ENCODE measurements at places on chromosomes 5 and 9.

DNA sequence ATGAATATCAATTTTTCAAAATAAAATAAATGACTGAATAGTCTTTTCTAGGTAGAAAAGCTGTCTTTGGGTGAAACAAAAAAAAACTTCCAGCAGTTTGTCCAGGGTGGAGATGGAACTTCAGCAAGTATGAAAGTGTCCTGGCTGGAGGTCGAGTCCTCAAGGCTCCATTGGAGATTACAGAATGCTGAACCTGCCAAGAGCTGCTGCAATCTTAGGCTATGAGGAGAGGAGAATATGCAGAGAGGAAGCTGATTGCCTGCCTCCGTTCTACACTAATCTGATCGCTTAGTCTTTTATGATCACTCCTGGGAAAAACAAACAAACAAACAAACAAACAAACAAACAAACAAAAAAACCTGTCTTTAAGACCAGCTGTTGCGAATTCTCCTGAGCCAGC is 50.6 kb downstream of the NREP start:
- DNase-seq: no peak

- no peak for DNase-seq
Observed at GRCh38 chr9:105406369-105406768, 41.5 kb upstream of the FSD1L start.

- peak; percentile 50 for DNase-seq
Observed at GRCh38 chr5:112921026-112921832, 798 bp downstream of the REEP5 start.

DNA sequence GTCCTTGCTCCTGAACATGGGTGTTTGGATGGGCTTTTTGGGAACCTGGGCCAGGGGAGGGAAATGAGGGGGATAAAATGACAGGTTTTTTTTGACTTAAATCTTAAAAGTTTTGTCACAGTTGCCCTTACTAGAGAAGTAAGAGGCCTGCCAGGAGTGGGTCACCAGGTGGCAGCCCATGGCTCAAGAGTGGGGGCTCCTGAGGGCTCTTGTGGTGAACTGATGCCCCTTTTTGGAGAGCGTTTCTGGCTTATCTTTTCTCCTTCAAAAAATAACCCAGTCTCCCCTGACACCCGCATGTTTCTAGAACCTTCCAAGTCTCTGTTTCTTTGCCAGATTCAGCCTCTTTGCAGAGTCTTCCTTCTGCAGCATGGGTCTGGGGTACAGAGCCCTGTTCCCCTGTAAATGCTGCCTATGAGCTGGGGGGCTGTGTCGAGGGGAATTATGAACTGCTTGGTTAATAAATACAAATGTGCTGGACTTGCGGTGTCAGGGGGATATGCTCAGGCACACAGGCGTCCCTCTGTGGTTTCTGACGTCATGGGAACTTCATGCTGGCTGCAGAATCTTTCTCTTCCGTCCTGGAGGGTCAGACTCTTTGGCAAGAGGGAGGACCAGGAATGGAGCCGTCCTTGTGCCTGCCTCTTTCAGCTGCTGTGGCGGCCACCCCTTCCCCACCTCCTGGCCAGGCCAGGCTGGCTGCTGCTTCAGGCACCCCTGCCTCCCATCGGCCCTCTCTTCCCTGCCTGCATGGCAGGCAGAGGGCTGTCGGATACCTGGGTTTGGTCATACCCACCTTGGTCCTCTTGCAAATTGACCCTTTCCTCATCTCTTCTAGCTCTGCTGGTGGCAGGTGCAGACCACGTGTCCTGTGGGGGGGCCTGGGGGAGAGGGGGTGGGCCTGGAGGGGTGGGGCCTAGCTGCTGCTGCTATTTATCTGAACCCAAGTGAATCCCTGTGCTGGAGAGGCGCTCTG is 30.1 kb downstream of the PTPA start:
- DNase-seq: peak; percentile 64

DNA sequence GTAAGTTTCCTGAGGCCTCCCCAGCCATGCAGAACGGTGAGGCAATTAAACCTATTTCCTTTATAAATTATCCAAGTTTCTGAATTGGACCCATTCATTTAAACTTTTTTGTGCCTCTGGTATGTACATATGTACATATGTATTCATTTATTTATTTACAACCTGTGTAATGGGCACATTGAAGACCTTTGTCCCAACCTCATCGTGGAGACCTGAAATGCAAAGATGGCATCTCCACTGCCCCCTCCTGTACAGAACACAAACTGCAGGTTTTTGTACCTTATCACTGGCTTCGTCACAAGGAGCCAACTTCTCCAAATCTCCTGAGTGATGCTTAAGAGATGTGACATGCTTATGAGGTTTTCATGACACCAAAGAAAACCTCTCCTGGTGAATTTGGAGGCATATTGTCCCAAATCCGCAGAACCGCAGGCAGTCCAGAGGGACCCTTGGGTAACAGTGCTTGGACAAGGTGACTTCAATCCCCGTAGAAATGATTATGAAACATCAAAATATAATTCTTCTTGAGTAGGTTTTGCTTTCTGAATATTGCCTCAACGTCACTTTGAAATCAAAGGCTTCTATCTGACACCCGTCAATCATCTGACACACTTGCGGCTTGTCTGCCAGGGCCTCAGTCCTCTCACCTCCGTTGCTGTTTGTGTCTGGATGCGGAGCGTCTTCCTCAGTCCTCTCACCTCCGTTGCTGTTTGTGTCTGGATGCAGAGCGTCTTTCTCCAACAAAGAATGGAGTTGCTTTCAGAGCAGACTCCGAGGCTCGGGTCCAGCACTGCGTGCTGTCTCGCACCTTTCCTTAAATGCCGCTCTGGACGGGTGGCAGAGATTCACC is 135.0 kb upstream of the IRX4 start:
- DNase-seq: peak; percentile 37

DNA sequence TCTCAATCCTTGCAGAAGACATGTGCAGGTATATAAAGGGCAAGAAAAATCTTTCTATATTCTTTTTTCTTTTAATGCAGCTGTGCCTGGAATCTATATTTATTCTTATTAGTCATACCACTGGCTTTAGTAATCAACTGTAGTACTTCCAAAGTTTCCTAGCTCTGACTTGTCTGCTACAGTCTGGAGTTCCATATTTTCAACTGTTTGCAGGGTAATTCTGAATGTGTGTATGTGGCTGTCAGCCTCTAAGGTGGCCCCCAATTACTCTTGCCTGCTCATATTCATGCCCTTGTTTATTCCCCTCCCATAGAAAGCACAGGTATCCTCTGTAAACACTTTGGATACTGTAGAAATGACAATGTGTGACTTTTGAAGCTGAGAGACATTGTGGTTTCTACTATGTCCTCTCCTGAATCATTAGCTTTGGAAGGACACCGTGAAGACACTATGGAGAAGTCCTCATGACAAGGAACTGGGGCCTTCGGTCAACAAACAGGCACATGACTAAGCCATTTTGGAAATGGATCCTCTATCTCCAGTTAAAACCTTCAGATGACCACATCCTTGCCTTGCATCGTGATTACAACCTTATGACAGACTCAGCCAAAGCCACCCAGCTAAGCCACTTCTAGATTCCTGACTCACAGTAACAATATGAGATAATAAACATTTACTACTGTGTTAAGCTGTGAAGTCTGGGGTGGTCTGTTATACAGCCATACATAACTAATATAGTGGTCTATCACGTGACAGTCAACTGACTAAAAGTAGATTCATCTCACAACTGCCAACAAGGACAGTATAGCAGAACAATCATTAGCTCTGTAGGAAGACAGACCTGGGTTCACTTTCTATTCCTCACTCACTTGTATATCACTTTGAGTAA is 49.5 kb upstream of the SUSD1 start:
- peak; percentile 76 for DNase-seq

DNA sequence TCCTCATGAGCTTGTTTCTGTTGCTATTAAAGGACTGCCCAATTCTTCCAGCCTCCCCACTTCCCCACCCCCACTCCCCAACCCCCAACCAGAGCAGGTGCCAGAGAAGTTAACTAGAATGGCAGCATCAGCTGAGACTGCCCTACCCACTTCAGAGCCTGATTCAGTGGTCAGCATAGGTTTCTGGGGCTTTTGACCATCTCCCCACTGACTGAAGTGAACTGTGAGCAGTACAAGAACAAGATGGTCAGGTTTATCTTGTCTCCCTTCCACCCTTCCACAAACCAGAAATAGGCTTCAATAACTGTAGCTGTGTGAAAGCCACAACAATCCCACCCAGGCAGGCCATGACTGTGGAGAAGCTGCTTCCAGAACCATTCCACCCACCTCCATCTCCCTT is 289.4 kb upstream of the SLC24A2 start:
- DNase-seq: no peak

GRCh38 chr9:121807069-121807822 is 155.8 kb downstream of the DAB2IP start:
- DNase-seq: no peak

GRCh38 chr9:84499969-84500582 is 159.5 kb upstream of the SLC28A3 start:
- no peak for DNase-seq

DNA sequence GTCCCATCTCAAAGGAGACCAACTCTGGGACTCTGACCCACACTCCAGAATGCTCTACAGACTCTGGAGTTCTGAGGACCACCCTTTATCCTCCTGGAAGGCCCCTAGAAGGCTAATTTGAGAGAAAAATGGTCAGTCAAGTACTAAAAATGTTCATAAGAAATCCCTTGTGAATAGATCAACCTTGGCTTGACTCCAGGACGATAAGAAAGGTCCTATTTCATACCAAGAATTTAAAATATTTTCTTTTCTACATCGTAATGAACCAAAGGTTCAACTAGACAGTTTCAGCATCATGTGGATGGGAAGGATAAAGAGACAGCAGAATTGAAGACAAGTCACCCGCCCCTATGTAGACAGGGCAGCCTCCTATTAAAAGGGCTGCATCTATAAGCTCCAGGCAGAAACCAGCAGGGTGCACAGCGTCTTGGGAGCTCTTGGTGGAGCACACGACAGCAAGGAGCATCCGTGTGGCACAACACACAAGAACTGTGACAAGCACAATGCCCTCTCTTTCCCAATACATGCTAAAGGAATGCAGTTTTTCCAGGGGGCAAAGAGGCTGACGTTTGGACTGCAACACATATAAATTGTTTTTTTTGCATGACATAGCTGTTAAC is 38.3 kb downstream of the RASEF start:
- no peak for DNase-seq

DNA sequence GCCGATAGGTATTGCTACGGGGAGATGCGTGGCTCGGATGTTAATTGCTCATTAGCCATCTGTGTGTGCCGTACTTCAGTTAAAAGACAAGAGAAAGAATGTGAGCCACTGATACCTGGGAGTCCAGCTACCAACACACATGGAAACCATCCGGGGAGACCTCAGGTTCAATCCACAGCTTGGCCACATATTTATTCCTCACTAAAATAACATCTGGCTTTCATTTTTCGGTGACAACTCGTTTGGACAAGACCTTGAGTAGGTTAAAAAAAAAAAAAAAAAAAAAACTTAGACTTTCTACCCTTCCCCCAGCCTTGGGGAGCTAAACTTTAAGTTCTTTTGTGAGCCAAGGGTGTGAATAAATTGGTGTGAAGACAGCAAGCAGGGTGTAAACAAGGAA is 84.1 kb downstream of the SLIT3 start:
- no peak for DNase-seq

DNA sequence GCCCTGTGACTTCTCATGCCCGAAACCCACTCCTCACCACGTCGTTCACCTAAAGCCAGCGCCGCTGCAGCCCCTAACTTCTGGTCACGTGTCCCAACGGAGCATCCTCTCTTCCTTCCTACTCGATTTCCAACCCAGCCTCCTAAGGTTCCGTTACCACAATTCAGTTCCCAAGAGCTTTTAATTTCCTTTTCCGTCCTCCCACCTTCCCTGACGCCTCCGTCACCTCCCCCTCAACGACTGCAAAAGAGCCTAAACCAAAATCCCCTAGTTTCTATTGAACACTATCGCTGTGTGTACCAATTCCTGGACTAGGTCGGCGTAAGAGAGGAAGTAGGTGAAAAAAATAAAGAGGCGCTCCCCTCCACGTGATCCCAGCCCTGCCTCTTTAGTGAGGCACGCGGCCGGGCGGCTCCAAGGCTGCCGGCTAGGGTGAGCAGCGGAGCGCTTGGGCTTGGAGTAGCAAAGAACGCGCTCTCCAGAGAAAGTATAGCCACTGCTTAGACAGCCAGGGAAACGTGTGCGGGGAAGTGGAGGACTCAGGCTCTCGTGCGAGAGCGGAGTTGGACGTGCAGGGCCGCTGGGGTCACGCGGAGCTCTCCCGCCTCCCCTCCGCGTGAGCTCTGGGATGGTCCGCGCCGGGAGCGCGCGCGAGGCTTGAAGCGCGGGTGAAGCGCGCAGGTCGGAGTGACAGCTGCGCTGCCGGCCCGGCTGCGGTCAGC is at the start of the genes CENPP and NOL8:
CENPP (plus strand) TSS at position 685 of the 722 bp plus-strand sequence.
NOL8 (minus strand) TSS at position 82 of the 722 bp plus-strand sequence. CDS start 1,189 bp downstream, outside the sequence.
- peak; percentile 88 for DNase-seq

- no peak for DNase-seq
Observed at GRCh38 chr5:142287096-142287972, 37.5 kb downstream of the SPRY4 start.

GRCh38 chr5:137596941-137597340 is 97.8 kb upstream of the SPOCK1 start:
- no peak for DNase-seq

- DNase-seq: no peak
Observed at GRCh38 chr5:179488491-179488890, 61.9 kb upstream of the RUFY1 start.

DNA sequence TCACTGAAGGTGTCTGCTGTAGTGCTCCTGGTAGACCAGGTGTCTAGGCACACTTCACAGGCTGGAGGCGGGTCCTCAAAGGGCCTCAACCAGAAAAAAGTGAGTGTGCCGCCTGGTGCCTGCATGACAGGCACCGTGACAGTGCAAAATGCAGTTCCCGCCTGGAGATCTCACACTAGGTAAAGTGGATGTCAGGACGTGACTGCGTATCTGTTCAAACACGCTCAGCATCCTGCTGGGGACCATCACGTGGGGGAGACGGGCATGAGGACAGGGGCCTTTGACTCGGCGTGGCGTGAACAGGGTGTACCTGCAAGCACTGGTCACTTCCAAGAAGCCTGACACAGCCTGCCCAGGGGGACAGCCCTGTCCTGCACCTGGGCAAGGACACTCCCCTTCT is 32.3 kb upstream of the NTNG2 start:
- DNase-seq: no peak

GRCh38 chr9:120545701-120546550 is 34.0 kb downstream of the CDK5RAP2 start:
- no peak for DNase-seq

DNA sequence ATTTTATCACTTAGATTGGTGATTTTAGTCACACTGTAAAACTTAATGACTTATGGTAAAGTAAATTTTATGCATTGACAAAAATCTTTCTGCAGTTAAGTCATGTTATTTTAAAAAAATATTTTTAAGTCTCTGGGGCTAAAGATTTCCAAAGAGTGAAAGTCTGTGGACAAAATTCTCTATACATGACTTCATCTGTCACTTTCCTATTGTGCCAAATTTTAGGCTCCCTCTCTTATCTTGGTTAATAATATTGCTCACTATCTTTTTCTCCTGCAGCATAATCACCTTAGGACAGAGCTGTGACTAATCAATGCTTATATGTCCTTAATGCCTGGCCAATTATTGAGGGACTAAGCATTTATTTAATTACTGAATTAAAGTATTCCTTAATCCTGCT is 15.2 kb downstream of the LURAP1L start:
- DNase-seq: no peak

DNA sequence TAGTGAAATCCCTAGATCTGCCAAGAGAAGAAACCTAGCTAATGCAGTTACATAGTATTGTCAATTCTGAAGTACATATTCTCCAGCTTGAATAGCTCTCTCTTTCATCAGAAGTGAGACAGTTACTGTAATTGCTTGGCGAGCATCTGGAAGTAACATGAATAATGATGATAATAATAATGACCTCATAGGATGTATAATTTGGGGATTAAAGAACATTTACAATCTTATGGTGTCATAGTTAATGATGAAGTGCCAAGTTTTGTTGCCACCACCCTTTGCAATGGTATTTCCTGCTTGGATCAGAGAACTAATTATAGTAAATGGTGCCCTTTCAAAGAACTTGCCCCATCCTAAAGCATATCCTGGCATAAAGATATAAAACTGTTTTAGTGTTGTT is 201.4 kb downstream of the ADAMTSL1 start:
- DNase-seq: no peak
